Suprapubic skin (tissue), 4 donors: ENCODE measurements at places on chromosomes 7 and 10.

DNA sequence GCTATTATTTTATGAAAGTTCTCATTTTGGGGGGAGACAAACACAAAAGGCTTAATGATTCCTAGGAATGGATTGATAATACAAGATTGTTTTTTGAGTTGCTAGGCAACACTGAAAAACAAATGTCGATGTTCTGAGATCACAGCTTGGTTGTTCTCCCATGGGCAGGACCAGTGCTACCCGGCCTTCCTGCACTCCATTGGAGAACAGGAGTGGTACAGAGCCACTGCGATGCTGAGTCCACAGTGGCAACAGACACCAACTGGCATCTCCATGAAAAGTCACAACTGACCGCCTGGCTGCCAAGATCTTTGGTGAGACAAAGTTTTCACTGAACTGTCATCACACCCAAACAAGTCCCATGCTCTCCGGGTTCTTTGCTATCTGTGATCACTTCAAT, 68.9 kb upstream of the NMT2 start:
- no peak for DNase-seq

DNA sequence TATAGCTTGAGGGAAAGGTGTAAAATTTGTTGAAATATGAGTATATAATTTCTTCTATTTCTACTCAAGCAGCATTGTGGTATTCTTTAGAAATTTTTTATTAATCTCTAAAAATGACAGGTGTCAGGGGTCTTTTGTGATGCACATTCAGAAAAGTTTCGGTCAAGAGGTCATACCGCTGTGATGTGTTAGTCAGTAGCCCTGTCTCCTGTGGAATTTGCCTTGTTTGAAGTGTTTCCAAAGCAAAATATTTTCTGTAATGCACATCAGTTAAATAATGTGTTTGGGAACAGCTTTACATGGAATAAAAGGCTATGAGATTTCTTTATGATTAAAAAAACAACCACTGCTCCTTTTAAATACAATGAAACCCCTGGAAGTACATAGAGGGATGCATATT, 35.8 kb downstream of the FOXP2 start:
- DNase-seq: no peak

DNA sequence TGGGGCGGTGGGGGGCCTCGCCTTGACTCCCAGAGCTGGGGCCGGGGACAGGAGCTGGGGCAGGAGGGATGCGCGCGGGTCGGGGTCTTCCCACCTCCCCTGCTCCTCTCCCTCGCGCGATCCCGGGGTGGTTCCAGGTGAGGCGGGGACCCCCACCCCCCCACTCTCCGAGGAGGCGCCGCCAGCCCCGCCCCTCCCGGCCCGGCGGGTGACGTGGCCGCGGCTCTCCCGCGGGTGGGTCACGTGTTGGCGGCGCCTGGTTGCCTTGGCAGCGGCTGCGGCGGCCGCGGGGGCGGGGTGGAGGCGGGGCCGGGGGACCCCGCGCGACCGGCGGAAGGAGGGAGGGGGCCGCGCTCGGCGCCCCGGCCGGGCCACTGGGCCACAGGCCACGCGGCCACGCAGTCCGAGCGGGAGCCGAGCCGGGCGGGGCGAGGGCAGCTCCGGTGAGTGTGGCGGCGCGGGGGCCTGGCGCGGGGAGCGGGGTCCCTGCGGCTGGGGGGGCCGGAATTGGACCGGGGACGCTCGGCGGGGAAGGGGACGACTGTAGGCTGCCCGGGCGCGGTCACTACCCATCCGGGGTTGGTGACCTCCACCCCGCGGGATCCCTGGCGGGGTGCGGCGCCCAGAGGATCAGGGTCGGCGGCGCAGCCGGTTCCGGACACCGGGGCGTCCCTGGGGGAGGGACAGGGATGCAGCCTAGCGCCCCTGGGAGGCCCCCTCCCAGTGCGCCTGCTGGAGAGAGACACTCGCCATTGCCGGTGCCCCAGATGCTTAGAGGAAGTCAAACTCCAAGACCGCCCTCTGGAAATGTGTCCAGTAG, at the start of gene ORAI2:
ORAI2 (plus strand) TSS at position 357 of the 820 bp plus-strand sequence. CDS start 5,382 bp downstream, outside the sequence.
- peak; percentile 83 for DNase-seq

- DNase-seq: no peak
Measured at GRCh38 chr10:69139961-69140360, 16.0 kb downstream of the VPS26A start.

GRCh38 chr10:83678850-83679249, 460.5 kb upstream of the GHITM start:
- no peak for DNase-seq

GRCh38 chr7:157538735-157539134, 201.9 kb downstream of the DNAJB6 start:
- DNase-seq: no peak

GRCh38 chr7:131117439-131117838, 210.2 kb upstream of the MKLN1 start:
- DNase-seq: no peak

GRCh38 chr10:86071758-86072157, 294.8 kb downstream of the GRID1 start:
- peak; percentile 28 for DNase-seq

DNA sequence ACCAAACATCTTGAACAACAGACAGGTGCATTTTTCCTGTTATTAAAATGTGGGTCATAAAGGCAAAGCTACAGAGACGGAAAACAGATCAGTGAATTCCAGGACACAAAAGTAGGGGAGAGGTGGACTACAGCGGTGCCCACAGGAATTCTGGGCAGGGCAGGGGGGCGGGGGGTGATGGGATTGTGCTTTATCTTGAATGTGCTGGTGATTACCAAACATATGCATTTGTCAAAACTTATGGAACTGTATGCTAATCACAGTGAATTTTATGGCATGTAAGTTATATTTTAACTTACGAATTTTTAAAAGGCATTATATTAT, 519.4 kb downstream of the CNTNAP2 start:
- no peak for DNase-seq

DNA sequence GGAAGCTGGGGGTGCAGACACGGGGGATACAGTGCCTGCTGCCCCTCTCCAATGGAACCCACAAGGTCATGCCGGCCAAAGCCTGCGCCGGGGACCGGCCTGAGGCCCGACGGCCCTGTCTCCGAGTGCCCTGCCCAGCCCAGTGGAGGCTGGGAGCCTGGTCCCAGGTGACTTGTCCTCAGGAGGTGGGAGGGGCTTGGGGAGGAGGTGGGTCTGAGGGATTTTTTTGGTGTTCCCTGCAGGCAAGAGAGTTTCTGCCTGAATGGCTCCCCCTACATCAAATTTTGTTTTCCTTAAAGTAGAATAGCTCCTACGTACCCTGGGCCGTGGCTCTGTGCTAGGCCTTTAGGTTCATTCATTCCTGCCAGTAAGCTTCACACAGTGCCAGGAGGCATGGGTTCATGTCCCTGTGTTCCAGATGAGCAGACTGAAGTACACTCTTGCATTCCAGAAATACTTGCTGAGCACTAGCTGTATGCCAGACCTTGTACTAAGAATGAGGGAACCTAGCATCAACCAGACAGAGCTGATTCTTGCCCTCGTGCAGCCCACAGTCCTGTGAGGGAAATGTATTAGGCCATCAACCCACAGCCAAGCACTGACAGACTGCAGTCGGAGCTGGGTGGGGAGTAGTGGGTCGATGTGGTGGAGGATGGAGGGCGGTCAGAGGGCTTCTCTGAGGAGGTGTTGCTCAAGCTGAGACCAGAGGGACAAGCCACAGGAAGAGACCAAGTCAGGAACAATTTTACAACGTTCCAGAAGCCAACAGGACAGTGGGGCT, 31.1 kb downstream of the TBATA start:
- no peak for DNase-seq

GRCh38 chr7:78260826-78261225, 462.3 kb downstream of the PHTF2 start:
- no peak for DNase-seq

DNA sequence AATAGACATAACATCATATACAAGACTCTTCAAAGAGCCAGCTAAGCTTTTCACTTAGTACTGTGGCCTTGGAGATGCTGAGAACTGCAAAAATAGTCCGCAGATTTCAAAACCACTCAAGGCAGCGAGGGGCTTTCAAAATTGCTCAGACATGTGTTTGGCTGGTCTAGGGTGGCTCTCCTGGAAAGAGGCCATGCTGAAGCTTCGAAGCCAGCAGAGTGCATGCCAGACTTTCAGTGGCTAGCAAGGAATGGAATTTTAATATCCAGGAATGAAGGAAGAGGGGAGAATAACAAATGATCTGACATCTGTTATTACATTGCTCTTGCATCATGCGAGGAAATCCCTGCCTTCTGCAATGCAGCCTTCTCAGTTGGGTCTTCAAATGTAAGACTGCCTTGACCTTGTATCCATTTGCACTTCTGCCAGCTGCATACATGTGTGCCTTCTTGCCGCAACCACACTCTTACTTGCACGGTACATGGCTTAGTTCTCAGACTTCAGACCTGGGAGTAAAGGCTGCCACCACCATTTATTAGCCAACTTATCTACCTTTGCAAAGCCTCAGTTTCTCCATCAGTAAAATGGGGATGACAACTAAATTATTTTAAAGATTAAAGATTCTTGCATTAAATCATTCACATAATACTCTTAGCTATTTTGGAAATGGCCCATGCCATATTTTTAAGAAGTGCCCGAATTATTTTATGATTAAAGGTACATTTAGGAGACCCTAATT, 55.9 kb downstream of the ITIH5 start:
- no peak for DNase-seq

DNA sequence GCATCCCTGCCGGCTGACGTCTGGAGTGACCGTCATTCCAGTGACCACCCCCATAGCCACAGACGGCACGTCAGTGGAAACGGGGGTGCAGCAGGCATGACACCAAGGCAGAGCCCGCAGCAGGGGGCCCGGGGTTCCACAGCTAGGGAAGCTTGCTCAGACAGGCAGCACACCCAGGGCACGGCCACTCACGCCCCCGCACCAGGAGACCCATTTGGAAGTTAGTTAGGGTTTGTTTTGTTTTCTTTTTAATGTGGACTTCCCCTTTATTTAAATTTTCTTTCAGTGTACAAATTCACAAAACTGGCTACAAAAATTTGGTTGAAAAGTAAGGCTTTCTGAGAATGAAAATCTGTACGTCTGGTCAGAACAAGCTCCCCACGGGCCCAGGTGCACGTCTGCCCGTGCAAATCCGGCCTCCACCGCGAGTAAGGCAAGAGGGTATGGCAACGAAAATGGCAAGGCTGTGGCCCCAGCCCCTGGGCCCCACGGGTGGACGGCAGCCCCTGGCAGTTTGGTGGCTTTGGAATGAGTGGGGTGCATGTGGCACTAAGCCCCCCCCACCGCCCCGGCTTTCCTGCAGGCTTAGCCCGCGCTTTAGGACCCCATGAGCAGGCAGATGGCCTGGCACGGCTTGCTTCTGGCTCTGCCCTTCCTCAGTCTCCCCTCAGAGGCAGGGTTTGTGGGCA, 124.2 kb downstream of the FAM53B start:
- DNase-seq: no peak

DNA sequence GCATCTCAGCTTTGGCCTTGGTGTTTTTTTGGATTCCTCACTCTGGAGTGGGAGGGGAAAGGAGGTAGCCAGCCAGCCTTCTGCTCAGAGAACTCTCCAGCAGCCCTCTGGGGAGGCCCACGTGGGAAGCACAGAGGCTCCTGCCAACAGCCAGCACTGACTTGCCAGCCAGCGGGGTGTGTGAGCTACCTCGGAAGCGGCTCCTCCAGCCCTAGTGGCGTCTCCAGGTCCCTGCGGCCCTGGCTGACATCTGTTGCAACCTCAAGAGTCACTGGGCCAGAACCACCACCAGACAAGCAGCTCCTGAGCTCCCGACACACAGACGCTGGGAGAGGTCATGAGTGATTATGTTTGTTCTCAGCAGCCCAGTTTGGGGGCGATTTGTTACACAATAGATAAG, 180.2 kb upstream of the FZD8 start:
- DNase-seq: peak; percentile 91
